ENCODE measurements at places on chromosomes 7 and 10.

DNA sequence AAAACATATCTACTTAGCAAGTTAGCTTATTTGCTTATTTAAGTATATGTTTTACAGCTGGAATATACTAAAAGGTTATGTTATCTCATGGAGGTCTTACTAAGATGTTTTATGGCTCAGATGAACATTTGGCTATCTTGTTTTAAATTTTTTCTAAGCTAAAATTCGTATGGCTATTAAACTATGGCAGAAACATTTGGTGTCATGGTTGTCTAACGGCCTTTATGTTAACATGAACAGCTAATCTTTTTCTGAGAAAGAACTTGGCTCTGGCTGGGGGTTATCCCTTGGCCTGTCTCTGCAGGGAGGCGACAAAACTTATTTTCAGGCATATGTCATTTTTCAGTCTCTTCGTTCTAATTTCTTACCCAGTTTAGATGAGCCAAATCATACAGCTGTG lies 101.5 kb upstream of the MTPN start:
- no peak for DNase-seq

- peak; percentile 17 for DNase-seq
Measured at GRCh38 chr10:128067691-128068397, 58.4 kb downstream of the MKI67 start.

GRCh38 chr10:127908106-127908958 lies 1.4 kb downstream of the PTPRE start:
- DNase-seq: peak; percentile 59

- peak; percentile 71 for DNase-seq
Measured at GRCh38 chr7:97835296-97836138, 36.7 kb downstream of the ASNS start.

DNA sequence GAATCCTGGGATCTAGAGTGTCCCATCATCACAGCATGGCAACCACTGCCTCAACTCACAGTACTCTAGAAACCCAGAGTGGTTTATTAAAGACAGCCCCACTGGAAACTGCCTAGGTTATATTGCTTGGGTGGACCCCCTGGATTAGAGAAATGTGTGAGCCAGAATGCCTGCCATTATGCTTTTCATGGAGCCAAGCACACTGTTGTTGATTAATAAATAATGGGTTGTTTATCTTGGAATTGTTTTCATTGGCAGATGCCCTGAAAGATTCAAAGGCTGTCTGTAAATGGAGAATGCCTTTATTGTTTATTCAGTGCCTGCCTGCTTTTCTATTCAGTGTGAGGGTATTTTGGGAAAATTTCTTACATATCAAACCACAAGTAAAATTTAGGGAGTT lies 52.1 kb downstream of the GNAI1 start:
- no peak for DNase-seq

GRCh38 chr10:15144788-15145187 lies 23.7 kb downstream of the NMT2 start:
- no peak for DNase-seq

DNA sequence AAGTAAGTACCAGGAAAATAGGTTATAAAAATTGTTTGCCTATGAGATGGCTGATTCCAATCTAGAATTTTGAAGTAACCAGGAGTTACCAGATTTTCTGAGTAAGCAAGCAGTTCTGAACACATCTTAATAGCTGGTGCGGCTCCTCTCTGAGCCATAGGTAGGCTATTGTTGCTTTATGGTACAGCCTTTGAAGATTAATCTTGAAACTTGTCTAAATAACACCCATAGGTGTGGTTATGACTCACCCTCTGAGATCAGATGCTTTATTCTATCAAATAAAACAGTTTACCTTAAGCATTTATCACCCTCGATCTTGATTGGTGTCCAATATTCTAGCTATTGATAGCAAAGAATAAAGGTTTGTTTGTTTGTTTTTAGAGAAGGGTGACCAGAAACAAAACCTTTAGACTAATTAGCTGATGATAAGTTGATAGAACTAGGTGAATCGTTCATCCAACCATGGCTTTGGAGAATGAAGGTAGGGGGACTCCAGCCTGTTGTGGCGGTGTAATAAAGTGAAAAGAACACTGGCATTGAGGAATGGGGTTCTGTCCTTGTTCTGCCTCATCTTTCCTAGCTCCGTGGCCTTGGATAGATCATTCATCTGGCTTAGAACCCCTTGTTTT lies 72.2 kb downstream of the VTI1A start:
- no peak for DNase-seq

DNA sequence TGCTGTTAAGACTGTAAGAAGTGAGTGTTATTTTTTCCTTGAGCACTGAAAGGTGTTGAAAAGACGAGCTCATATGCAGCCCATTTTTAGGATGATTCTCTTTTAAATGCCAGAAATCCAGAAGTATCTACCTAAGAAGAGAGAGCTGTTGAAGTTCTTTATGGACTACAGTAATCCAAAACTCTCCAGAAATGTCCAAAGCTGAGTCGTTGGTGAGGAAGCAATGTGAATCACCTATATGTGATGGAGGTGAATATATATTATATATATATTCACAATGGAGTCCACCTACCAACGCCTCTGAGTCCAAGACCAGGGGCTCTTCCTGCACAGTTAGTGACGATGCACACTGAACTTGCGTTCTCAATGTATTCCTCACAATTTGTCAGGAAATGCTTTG lies 252.7 kb upstream of the PITRM1 start:
- DNase-seq: no peak

DNA sequence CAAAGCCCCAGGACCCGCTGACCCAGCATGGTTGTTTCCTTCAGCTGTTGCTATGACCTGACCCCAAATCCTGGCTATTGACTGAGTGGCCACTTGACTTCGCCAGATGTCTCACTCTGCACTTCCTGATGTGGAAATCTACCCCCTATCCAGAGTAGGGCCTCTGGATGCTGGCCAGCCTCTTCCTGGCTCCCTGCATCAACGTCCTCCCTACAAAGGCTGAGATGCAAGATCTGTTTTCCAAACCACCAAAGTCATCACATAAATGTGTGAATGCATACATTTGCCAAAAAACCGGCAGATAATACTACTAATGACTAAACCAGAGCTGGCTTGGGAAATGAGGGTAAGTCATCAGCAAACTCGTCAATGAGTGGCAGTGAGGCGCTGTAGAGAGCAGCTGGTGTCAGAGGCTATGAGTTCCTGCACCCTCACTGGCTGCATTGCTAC lies 70.4 kb downstream of the PYROXD2 start:
- DNase-seq: no peak

DNA sequence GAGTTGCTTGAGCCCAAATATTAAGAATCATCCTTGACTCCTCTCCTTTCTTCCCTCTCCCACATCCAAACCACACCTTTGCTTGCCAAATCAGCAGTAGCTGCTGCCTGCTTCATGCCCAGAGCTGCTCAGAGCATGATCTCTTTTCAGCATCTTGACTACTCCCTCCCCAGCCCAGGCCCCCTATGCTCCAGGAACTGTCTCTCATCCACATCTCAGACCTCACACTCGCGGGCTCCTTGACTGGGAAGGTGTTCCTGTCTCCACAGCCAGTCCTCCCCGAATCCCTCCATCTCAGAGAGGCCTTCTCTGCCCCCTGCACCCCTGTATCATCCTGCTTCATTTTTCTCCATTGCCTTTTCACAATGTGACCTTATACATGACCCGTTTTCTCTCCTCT lies 157.0 kb downstream of the DNAJB6 start:
- no peak for DNase-seq

GRCh38 chr10:128642023-128642422 lies 515.8 kb upstream of the MKI67 start:
- DNase-seq: no peak

- no peak for DNase-seq
Measured at GRCh38 chr10:48612236-48612943, 7.5 kb upstream of the ARHGAP22 start.

- DNase-seq: no peak
Measured at GRCh38 chr7:156177422-156178055, 365.3 kb upstream of the SHH start.

DNA sequence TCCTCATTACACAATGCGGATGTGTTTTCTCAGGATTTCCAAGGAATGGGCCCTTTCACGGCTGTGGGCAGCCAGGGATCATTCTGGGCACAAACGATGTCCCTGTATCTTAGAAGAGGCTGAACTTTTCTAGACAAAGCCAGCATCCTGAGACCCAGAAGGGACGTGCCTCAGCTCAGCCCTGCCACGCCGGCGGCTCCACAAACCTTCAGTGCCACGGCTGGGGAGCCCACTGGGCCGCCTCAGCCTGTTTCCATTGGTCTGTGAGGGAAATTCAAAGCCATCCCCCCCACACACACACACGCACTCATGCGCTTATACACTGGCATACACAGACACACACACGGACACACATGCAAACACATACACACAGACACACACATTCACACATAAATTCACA lies 344.9 kb upstream of the MKI67 start:
- no peak for DNase-seq

DNA sequence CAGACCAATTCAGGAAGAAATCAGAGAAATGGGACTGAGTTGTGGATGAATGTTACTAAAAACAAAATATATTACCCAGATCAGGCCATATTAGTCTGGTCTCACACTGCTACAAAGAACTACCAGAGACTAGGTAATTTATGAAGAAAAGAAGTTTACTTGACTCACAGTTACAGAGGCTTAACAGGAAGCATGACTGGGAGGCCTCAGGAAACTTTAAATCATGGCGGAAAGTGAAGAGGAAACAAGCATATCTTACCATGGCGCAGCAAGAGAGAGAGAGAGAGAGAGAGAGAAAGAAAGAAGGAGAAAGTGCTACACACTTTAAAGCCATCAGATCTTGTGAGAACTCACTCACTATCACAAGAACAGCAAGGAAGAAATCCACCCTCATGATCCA lies 636.8 kb upstream of the GRM3 start:
- DNase-seq: no peak

DNA sequence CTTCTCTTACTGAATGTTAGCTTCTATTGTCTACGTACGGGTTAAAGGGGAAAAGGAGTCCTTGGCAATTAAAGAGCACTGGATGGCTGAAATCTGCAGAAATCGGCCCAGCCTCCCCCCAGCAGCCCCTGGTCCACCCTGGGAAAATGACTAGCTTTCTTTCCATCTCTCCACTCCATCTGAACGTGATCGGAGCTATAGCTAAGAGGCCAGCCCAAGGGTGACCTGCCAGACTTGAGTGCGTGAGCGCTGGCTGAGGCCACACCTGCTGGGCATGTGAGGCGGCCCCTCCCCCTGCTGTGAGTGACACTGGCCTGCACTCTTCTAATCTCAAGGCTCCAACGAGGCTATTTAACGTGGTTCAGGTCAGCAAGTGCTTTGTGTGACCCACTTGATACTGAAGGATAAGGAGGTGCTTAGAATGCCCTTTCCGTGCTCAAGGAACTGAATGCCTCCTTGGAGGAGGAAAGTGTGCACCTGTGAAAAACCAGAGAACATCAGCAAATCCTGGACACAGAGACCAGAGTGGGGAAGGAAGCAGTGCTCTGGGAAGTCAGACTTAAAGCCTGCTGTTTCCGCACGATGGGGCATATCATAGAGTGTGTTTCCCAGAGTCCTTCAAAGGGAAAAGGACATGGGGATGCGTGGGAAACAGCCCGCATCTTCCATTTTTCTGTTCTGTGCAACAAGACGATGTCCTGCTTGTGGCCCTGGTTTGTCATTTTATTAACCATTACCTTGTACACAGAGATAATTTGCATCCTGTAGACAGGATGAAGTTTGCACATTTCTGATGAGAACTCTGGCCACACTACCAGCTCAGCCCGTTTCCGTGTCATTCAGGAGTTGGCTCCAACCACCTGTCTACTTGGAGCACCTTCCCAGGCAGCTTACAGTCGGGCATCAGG lies 12.5 kb upstream of the MNX1 start:
- DNase-seq: peak; percentile 49

- DNase-seq: no peak
Measured at GRCh38 chr10:88232983-88233543, 350.1 kb downstream of the RNLS start.

- DNase-seq: no peak
Measured at GRCh38 chr10:121947343-121948330, 19.8 kb upstream of the ATE1 start.

- peak; percentile 73 for DNase-seq
Measured at GRCh38 chr10:133274751-133275683, 1.7 kb downstream of the ADAM8 start.

DNA sequence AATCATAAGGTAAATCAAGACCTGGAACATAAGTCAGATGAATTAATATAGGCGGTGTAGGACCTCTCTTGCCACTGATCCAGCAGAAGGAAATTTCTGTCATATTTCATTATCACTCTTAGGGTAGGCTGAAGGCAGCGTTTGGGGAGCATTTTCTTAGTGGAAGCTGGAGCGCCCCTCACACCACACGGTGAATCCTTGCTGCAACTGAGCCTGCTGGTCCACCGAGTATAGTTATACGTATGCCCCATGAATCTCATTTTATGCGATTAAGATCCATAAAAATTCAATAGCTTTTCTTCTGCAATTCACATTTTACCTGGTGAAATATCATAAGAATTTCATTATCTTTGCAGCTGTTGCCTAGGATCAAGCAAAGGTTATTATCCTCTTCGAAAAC lies 19.6 kb downstream of the EBF3 start:
- no peak for DNase-seq

- no peak for DNase-seq
Measured at GRCh38 chr10:49240946-49241345, 52.8 kb upstream of the TMEM273 start.

- no peak for DNase-seq
Measured at GRCh38 chr10:71816936-71817618, 34.0 kb downstream of the PSAP start.

DNA sequence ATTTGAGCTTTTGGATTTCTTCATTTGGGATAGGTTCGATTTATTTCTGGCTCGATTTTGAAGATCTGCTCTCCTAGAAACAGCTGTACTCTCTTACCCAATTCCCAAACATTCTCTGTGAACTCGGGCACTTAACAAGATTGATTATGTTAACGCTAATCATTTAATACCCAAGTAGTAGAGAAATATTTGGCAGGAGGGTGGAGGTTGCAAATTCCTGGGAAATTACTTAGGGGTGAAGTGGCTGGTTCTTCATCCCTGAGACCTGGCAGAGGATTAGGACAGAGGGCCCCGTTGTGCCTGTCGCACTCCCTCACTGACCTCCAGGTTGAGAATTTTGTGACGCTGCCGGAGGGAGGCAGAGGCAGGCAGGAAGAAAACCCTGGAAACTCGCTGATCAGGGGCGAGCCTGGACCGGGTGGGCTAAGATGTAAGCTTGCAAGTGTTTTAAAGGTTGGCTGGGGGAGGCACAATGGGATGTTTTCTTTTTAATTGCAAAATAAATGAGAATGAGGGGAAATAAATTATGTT lies 182.6 kb downstream of the TCF7L2 start:
- DNase-seq: no peak

GRCh38 chr7:47185170-47185569 lies 396.7 kb downstream of the TNS3 start:
- no peak for DNase-seq
